ENCODE measurements at places on chromosomes 11 and 22.

DNA sequence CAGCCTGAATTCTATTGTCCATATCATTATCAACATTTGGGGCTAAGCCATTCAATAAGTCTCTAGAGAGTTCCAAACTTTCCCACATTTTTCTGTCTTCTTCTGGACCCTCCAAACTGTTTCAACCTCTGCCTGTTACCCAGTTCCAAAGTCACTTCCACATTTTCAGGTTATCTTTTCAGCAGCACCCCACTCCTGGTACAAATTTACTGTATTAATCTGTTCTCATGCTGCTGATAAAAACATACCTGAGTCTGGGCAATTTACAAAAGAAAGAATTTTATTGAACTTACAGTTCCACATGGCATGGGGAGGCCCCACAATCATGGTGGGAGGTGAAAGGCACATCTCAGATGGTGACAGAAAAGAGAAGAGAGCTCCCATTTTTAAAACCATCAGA, 5.8 kb downstream of the OR5AK2 start:
- DNase-seq, result no peak

- DNase-seq, result no peak
Observed at GRCh38 chr11:81819462-81819861, 914.2 kb downstream of the FAM181B start.

GRCh38 chr22:50626314-50626849, 1.6 kb downstream of the ARSA start:
- DNase-seq, result no peak

GRCh38 chr11:46711303-46711702, 7.7 kb upstream of the F2 start:
- peak; percentile 18 for DNase-seq

DNA sequence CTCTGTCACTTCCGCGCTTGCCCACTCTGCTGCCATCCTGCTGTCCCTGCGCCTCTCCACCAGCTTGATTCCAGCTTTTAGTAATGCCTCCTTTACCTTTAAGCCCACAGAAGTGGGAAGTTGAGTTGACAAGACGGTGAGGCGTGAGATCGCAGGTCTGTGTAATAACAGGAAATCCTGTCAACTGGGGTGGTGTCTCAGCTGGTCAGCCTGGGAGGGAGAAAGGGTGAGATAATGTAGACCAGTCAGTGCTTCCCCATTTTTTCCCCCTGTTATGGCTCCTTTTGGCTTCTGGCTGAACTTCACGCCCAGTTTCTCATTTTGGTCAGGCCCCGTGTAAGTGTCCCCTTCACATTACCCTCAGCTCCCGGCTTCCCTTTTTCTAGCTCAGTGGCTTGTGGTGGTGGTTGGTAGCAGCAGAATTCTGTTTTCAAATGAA, 98.9 kb downstream of the TRAF6 start:
- DNase-seq, result no peak

DNA sequence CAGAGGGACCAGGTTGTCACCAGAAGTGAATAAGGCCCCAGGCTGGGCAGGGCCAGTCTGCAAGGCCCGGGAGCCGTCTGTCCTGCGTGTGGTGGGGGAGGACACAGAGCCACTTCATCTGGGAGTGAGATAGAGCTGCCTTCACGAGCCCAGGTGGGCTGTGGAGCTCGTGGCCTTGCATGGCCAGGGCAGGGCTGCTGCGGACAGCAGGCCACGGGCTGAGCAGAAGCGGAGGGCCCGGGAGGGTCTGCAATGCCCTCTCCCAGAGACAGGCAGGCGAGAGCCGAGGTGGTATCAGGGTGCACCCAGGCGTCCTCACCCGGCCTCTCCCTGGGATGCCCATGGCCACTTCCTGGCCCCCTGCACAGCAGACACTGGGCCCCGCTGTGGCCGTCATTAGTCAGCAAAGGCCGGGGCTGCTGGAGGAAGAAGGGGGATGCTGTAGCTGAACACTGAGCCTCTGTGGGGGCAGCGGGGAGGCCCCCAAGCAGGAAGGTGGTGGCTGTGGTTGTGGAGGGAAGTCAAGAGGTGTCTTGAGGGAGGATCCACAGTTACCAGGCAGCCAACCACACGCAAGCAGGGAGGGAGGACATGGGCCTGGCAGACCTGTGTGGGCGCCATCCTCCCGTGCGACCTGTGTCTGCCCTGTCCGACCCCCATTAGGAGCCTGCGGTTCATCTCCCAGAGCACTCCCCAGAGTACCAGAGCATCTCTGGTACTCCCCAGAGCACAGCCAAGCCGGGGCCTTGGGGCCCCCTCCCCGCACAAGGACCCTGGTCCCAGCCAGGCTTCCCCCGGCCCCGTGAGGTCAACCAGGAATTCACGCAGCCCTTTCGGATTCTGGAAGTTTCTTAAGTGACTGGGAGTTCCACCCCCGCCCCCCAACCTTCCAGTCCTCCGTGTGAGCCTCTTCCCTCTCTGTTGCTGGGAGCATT, 1109.5 kb downstream of the BRD1 start:
- DNase-seq, result no peak

GRCh38 chr22:30240541-30241417, 5.8 kb downstream of the LIF start:
- DNase-seq, result no peak

GRCh38 chr11:126547161-126547560, 191.7 kb downstream of the ST3GAL4 start:
- DNase-seq, result peak; percentile 91

DNA sequence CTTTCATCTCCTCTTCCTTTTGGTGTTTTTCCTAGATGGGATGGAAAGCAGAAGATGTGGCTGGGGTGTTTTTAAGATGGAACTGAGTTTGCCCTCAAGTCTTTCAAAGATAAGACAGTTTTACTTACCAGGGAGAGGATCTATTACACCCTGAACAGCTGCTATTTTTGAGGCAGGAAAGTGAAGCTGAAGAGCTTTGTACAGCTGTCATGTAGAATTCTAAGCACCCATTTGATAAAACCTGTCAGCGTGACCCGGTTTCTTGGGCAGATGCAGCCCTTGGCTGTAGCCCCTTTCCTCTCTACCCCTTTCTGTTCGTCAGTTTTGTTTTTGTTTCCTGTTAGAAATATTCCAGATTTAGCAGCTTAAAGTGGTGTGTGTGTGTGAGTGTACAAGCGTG, 35.2 kb downstream of the FAT3 start:
- DNase-seq, result no peak

DNA sequence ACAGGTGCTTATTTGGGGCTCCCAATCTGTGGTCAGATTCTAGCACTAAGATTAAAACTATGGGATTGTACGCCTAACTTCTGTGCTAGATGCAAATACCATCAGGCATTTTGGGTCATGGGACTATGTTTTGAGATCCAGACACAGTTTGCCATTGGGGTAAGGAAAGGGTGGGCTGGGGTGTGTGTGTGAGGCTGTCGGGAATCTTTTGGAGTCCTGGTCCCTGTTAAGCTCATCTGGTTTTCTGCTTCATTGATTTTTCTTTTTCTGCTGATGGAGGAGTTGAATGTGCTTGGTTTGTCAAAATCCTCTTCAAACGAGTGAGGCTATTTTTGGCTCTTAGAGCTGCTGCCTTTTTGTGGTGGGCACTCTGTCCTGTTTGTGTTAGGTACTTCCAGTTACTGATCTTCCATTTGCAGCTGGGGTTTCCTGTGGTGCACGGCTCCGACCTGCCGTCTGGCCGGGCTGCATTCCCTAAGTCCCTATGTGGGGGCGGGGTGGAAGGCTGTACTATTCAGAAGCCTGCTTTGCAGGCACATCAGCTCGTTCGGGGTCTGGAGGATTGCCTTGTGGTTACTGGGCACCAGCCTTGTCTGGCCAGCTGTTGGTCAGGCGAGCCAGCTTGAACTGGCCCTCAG, 2.9 kb downstream of the BCR start:
- DNase-seq, result peak; percentile 45

- no peak for DNase-seq
Observed at GRCh38 chr11:130112071-130112830, 42.6 kb downstream of the APLP2 start.

DNA sequence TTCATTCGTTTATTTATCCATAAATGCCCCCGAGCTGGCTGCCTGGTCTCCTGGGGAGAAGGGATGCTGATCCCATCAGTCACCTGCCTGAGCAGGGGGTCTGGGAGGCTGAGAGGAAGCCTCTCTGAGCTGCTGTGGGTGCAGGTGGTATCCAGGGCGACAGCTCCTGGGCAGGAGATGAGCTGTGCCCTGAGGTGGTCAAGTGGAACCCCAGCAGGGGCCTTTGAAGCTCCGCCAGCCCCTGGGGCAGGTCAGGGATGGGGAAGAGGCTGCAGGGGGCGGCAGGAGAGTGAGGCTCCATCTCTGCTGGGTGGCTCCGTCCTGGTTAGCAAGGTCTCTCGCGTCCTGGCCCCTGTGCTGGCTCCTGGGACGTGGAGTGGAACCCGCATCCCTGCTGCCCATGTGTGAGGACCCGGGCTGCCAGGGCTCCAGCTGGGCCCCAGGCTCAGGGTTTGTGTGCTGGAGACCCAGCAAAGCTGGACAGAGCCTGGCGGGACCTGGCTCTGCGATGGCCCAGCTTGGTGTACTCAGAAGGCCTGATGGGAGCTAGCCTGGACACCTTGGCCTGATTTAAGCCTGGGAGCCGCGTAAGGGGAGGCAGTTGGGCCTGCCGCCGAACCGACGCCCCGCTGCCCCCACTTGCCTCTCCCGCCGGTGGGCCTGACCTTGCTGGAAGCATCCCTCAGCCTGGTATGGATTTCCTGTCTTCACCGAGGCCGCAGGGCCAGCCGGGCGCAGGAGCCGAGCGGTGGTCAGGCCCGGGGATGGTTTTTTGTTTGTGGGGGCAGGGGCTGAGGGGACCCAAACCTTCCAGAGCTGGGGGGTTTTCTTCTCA, 44.5 kb downstream of the RTN4R start:
- no peak for DNase-seq

DNA sequence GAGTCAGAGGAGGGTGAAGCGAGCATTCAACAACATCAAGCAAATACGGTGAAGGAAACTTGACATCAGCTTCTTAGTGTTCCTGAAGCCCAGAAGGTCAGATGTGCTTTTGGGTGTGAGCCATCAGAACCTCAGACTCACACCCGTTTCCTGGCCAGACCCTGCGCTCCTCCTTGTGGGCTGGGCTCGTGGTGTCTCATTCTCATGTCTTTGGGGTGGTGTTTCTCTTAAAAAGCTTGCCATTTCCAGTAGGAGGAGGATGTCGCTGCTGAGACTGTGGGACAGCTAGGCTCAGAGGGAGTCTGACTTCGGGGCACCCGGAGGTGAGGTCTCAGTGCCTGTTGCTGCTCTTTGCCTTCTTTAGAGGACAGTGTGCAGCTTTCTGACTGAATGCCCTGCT, 24.2 kb downstream of the PPFIBP2 start:
- DNase-seq, result no peak

- no peak for DNase-seq
Observed at GRCh38 chr22:25027043-25027906, 74.8 kb downstream of the KIAA1671 start.

GRCh38 chr22:42931421-42932196, 74.5 kb upstream of the ARFGAP3 start:
- DNase-seq, result peak; percentile 41

- DNase-seq, result no peak
Observed at GRCh38 chr11:19816817-19817216, 104.2 kb downstream of the NAV2 start.

- no peak for DNase-seq
Observed at GRCh38 chr11:106679581-106679980, 338.7 kb downstream of the GUCY1A2 start.

GRCh38 chr11:65977621-65978390, 16.3 kb downstream of the SART1 start:
- no peak for DNase-seq

DNA sequence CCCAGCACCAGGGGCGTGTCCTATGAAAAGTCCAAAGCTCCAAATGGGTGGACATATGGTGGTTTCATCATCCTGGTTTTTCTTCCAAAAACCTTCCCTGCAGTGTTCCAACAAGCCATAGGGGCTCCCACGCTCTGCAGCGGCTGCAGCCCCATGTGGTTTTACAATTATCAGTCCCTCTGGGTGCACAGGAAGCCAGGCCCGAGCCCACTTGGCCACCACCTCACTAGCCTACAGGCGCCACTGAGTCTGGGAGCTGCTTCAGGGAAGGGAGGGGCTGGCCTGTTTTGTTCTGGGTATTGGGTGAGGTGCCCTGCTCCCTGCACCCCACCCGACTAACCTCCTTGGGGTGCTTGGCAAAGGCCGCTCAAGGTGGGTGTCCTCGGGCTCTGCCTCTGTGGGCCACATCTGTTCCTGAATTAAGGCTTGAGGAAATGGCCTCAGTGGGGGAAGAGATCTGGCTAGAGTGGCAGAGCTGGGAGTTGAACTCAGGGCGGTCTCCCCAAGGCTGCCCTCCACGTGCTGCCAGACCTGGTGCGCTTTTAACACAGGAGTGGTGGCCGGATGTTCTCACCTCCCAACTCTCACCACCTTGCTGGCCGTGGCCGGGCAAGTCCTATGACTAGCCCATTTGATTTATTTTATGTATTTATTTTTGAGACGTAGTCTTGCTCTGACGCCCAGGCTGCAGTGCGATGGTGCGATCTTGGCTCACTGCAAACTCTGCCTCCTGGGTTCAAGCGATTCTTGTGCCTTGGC, 5.3 kb upstream of the CDC42BPG start:
- no peak for DNase-seq

- DNase-seq, result no peak
Observed at GRCh38 chr11:59899532-59899931, 20.9 kb downstream of the OOSP3 start.

DNA sequence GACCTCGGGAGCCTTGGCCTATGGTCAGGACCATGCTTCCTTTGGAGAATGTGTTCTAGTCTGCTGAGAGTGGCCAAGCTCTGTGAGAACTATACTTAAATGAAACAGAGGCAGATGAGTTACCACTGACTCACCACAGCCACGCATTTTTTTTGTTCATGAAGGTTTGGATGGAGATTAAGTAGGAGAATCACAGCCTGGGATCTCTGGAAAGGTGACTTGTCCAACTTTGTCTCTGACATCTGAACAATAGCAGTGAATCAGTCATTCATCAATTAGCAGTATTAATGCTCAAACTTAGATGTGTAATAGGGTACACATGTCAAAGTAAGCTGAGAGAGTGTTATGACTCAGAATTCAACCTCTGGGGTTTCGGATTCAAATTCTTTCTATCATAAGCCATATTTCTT, 100.7 kb upstream of the ANO3 start:
- DNase-seq, result peak; percentile 94

GRCh38 chr11:62792202-62792575, 383 bp upstream of the TMEM223 start:
- no peak for DNase-seq

DNA sequence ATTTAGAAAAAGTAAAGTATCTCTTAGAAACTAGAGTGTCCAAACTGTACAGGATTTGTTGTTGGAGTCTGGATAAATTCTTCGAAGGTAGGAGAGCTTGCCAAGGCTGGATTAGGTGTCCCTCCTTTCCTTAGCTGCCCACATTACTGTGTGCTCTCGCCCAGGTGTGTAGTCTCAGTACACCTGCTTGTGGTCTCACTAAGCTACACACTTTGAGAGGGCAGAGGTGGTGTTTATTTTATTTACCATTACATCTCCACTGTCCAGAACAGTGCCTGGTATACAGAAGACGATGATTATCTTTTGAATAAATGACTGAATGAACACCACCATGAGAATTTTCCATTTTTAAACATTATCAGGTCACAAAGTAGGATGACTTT, 36.5 kb downstream of the VSIG10L2 start:
- DNase-seq, result no peak

Data from fibroblast of skin of abdomen (primary cell).